ENCODE measurements at places on chromosomes 11 and 22. TPM values are rescaled to one million over a fixed set of nuclear protein-coding genes. Genes with fewer than 3 reads are reported as not detected.

TECTA gene
- total RNA-seq, result 0.29 TPM

RFPL1 gene
- not detected for total RNA-seq

PAMR1 gene
- total RNA-seq, result not detected

KCTD14 gene
- total RNA-seq, result 0.20 TPM

GRCh38 chr11:19187114-19187832 lies 14.5 kb downstream of the CSRP3 start:
- H3K27ac ChIP-seq, result no peak overlapping the region
- no peaks in the 10 kb centered on the region for H3K27me3 ChIP-seq
- no peak for DNase-seq
- H3K4me3 ChIP-seq, result no peak overlapping the region
- H3K36me3 ChIP-seq, result no peaks in the 10 kb centered on the region

DNA sequence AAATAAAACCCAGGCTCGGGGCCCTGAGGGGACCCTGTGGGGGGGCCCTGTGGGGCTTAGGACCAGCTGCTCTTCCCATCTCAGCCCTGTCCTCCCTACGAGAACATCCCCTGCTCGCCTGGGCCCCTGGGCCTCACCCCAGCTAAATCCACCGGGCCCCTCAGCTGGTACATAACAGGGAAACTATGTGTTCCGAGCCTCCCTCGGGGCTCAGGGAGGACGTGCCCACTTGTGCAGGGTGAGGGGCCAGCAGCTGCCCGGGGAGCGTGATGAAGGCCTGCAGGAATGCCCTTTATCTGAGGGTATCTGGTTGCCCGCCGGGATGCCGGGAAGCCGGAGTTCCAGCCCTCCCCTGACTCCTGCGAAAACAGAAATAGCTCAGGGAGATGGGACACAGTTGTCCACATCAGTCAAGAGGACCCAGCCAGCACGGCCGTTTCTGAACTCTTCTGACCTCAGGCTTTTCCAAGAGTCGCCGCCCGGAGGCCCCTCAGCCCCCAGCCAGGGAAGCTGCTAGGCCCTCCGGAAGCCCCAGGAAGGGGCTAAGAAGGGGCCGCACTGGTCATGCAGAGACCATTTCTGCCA lies 20.6 kb downstream of the MRPL23 start:
- no peak overlapping the region for H3K4me3 ChIP-seq
- no peaks in the 10 kb centered on the region for H3K4me1 ChIP-seq
- no peaks in the 10 kb centered on the region for H3K36me3 ChIP-seq
- no peaks in the 10 kb centered on the region for H3K27me3 ChIP-seq
- no peak overlapping the region for H3K27ac ChIP-seq
- DNase-seq, result no peak

DNA sequence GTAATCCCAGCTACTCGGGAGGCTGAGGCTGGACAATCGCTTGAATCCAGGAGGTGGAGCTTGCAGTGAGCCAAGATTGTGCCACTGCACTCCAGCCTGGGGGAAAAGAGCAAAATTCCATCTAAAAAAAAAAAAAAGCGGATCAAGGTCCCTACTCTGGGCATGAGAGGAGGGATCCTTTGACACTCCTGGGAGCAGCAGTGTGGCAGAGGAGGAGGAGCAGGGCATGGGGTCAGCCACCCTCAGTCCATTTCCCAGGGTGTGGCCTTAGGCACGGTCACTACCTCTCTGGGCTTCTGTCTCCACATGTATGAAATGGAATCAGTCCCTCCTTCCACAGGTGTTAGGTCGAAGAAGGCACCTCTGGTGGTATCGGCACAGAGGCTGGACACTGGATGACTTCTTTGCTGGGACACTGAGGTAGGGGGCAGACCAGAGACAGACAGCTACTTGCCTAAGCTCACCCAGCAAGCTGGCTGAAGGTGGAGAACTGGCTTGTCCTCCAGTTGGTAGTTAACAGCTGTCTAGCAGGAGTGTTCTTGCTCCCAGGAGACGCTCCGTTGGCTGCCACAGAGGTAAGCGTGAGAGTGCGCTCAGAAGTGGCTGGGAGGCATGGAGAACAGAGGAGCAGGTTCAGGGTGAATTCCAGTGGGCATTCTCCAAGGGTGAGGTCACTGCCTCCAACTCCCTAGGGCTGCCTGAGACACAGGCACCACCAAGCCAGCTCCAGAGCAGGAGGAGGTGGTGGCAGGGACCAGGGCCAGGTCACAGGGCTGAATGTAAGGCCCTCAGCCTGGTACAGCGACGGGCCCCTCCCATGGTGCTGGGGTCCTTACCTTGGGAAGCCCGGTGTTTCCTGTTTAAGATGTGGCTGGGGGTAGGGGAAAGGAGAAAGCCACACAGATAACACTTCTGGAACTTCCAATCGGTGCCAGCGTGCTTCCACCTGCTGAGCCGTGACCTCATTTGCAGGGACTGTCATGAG lies 19.5 kb downstream of the TXN2 start:
- no peaks in the 10 kb centered on the region for H3K36me3 ChIP-seq
- no peak overlapping the region for H3K27ac ChIP-seq
- peaks cover 10% of the 10 kb centered on the region for H3K4me1 ChIP-seq
- H3K4me3 ChIP-seq, result no peak overlapping the region
- no peak for DNase-seq
- H3K27me3 ChIP-seq, result no peaks in the 10 kb centered on the region

Measured in CD8-positive, alpha-beta memory T cell (primary cell).